ENCODE measurements at places on chromosomes 1 and 21. TPM values are rescaled to one million over a fixed set of nuclear protein-coding genes. Genes with fewer than 3 reads are reported as not detected.

- DNase-seq = peak; percentile 71
Measured at GRCh38 chr1:156089704-156090103, 7.4 kb upstream of the MEX3A start.

DNA sequence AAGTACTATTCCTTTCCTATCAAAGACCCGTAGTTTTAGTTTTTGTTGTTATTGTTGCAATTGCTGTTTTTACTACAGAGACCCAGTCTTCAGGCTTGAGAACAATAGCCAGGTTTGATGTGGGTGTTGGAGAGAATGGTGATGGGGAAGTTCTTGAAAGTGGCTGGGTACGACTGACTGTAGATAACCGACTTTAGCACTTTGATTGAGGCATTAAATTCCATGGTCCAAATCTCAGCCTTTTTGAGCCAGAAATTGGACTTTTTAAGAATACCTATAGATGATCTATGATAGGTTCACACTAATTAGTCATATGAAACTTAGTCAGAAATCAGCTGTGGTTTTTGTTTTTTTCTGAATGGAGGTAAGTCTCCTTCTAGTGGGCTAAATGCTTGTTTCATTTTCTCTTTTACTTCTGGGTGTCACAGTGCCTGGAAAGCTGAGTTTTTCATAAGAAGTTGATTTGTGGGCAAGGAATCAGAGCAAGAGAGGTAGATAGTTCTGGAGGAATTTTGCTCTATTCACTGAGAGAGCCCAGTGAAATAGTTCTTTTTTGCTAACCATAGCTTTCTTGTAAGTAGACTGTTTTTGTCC lies 2.8 kb downstream of the PPIH start:
- no peak for DNase-seq

DNA sequence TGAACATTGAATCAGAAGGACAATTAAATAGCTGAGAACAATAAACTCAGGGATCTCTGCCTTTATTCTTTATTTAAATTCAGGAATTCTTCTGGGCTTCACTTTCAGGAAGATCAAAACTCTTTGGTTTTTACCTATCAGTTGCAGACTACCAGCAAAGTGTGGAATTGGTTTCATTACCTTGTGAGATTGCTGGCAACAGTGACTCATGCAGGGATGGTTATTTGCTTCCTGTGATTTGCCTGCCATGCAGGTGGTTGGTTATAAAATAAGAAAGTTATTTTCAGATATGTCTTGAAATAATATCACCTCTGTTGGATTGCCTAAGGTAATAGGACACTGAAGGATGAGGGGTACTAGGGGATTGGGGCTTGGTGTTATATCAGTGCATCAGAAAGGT lies 204.6 kb downstream of the PTBP2 start:
- no peak for DNase-seq

DNA sequence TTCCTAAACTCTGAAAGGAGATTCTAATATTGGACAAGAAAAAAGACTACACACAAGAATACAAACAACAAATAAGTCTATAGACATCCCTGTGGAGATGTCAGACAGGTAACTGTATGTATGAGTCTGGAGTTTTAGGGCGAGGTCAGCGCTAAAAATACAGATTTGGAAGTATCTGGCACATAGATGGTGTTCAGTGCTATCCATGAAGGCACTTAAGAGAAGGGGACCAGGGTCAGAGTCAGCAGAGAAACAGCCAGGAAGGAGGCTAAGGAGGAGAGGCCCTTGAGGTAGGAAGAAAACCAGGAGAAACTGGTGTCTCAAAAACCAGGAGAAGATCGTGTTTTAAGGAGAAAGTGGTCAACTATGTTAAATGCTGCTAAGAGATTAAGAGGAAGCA lies 18.1 kb downstream of the ZMPSTE24 start:
- DNase-seq = no peak

GRCh38 chr1:69700770-69701169 lies 133.0 kb downstream of the LRRC7 start:
- peak; percentile 3 for DNase-seq

GRCh38 chr21:35226968-35227744 lies 178.1 kb upstream of the RUNX1 start:
- DNase-seq = no peak

GRCh38 chr21:43572446-43572845 lies 86.8 kb downstream of the HSF2BP start:
- DNase-seq = peak; percentile 72

DNA sequence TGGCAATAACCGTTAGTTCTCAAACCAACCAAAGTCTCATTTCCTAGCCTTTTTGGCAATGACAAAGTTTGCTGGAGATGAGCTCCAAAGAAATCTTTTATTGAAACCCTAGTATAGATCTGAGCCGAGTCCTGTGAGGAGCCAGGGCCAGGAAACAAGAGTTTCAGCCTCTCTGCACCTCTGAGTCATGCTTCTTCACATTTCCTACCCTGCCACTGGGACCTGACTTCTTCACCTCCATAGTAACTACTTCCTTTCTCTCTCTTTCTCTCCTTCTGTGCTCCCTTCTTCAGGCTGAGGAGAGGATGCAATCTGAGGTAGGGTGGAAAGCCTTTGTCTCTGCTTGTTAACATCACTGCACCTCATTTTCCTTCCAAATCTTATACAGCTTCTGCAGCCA lies 38.7 kb upstream of the IPO9 start:
- DNase-seq = peak; percentile 16

GRCh38 chr1:2044510-2045319 lies 5.5 kb upstream of the PRKCZ start:
- DNase-seq = peak; percentile 81

GRCh38 chr21:45506241-45506817 lies 35.9 kb downstream of the SLC19A1 start:
- DNase-seq = no peak

GRCh38 chr1:159250638-159251216 lies 46.1 kb downstream of the ACKR1 start:
- DNase-seq = no peak

DNA sequence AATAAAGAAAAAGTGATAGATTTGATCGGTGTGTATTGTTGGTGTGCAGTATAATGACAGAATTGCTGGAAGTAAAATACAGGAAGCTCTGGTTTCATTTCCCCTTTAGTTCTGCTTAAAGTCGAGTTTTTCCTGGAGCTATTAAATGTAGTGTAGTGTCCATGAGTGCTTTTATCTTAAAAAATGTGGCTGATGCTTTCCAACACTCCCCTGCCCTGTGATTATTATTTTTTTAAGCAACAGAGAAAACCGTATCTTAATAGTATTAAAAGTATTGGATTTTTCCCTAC lies 1.1 kb downstream of the LGALS8 start:
- DNase-seq = no peak

- DNase-seq = no peak
Measured at GRCh38 chr1:197807216-197807615, 31.9 kb upstream of the DENND1B start.

- no peak for DNase-seq
Measured at GRCh38 chr1:9368356-9368755, 75.7 kb downstream of the SPSB1 start.

- DNase-seq = peak; percentile 79
Measured at GRCh38 chr1:59979666-59980065, 53.1 kb upstream of the CYP2J2 start.

DNA sequence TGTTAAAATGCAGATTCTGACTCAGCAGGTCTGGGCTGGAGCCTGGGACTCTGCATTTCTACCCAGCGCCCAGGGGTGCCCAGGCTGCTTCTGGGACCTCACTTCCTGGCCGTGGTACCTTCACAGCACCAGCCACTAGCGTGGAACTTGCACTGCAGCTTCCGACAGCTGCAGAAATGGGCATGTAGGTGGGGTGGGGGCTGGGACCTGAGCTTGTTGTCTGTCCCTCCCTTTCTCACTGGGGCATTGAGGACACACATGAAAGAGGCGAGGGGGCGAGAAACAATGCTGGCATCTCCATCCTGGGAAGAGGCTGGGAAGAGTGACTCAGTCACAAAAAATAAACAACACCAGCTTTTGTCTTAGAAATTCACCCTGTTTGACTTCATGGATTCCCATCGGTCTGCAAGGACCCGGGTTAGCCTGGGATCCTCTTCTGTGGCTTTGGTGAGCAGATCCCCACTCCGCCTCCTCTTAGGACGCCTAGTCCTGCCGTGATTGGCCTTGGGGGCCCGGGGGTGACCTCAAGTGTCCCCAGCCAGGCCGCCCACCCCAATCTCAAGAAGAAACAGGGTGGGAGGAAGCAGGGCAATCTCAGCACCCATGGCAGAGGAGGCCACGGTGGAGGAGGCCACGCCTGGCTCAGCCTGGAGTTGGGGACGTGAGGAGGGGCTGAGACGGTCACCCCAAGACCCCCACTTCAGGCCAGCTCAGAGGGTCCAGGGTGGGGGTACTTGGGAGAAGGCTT lies 29.9 kb upstream of the POFUT2 start:
- no peak for DNase-seq

GRCh38 chr1:203082571-203083462 lies 3.0 kb downstream of the MYOG start:
- no peak for DNase-seq

GRCh38 chr1:93878501-93878888 lies 511 bp downstream of the DNTTIP2 start:
- peak; percentile 28 for DNase-seq

GRCh38 chr1:63189677-63190076 lies 132.7 kb upstream of the FOXD3 start:
- DNase-seq = no peak

- DNase-seq = no peak
Measured at GRCh38 chr1:230458509-230458908, 32.4 kb upstream of the PGBD5 start.

- no peak for DNase-seq
Measured at GRCh38 chr21:38760017-38760761, 45.5 kb upstream of the ETS2 start.

GRCh38 chr1:243723050-243723449 lies 127.0 kb downstream of the AKT3 start:
- no peak for DNase-seq

S100A7 gene
- total RNA-seq = 2.6 TPM

C2CD4D gene
- not detected for total RNA-seq

GJA4 gene
- 25.8 TPM for total RNA-seq

GNG12 gene
- 68.1 TPM for total RNA-seq

LYST gene
- total RNA-seq = 34.0 TPM

FCMR gene
- 4.4 TPM for total RNA-seq

C8B gene
- total RNA-seq = not detected

KLHL20 gene
- 45.5 TPM for total RNA-seq

C1orf53 gene
- total RNA-seq = not detected

MEX3A gene
- total RNA-seq = 4.0 TPM

C4BPB gene
- not detected for total RNA-seq

OLFM3 gene
- total RNA-seq = 0.92 TPM

AADACL3 gene
- not detected for total RNA-seq

F13B gene
- total RNA-seq = not detected

CLCA2 gene
- total RNA-seq = 12.7 TPM

KCNJ9 gene
- not detected for total RNA-seq

KRTAP19-3 gene
- not detected for total RNA-seq

LRRC53 gene
- total RNA-seq = not detected
